Ovary (tissue), 10 donors: ENCODE measurements at places on chromosomes 12 and 14. TPM values are rescaled to one million over a fixed set of nuclear protein-coding genes. Genes with fewer than 3 reads are reported as not detected.
A peak's percentile ranks its signal among the peaks of the same experiment; 100 is the strongest.

GRCh38 chr14:67837011-67837624 is 17.5 kb downstream of the RAD51B start:
- no peak overlapping the region for H3K4me3 ChIP-seq
- H3K4me1 ChIP-seq, result no peaks in the 10 kb centered on the region
- no peaks in the 10 kb centered on the region for H3K36me3 ChIP-seq
- no peaks in the 10 kb centered on the region for H3K27me3 ChIP-seq
- peak; percentile 77 for DNase-seq
- H3K27ac ChIP-seq, result no peak overlapping the region

Gene CAPZA3
- not detected for total RNA-seq

DNA sequence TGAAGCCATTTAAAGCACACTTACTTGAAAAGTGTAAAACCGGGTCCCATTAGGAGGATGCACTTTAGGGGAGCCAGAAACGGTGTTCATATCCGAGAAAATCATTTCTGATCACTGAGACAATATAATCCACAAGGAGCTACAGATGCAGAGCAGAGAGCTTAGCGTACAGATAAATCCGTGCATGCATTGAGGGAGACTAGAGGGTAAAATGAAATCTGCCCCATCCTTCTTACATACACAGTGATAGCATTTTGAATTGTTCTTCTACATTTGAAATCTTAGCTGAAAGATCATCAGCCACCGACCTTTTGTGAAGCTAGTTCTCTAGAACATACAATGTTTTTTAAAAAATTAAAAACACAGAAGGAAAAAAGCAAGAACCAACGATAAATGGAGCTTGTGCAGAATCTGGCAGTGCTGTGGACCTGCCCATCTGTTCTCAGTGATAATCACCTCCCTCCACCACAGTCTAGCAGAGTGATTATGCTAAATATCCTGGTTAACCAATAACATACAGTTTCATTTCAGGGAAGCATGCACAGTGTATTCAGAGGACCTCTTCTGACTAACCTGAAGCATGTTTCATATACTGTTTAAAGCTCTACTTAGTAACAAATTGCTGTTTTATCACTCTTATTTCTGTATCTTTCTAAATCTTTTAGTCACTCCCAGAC is 161.1 kb downstream of the PPFIA2 start:
- no peaks in the 10 kb centered on the region for H3K27me3 ChIP-seq
- no peak overlapping the region for H3K4me3 ChIP-seq
- no peak overlapping the region for H3K27ac ChIP-seq
- H3K36me3 ChIP-seq, result no peaks in the 10 kb centered on the region

DNA sequence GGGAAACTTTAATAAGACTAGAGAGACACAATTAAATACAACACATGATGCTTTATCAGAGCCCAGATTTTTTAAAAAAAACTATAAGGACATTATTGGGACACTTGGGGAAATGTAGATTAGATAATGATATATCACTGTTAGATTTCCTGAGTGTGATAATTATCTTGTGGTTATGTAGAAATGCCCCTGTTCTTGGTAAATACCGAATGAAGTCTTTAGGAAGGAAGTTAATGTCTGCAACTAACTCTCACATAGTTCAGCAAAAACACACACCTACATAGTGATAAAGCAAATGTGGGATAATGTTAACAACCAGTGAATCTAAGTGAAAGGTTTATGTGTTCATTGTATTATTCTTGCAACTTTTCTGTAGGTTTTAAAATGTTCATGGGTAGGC is 14.6 kb upstream of the CACNB3 start:
- H3K36me3 ChIP-seq, result no peaks in the 10 kb centered on the region
- no peaks in the 10 kb centered on the region for H3K4me1 ChIP-seq
